ENCODE measurements at places on chromosomes 1 and 21.

DNA sequence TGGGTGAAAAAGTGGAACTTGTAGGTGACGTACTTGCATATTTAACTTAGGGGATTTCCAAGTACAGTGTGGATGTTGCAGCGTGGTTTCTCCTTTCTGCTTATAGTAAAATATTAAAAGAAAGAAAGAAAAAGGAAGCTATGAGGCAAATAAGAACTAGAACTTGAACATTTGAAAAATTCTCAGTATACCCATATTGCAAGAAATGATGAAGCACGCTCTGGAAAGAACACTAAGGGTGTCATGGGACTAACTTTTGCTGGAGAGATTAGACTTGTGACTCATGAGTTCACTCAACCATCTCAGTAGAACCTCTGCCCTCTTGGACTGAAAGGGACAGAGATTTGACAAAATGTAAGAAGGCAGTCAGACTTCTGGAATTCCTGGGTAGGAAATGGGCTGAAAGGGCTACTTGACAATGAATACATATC lies 704.5 kb upstream of the ADGRL4 start:
- DNase-seq, result no peak

DNA sequence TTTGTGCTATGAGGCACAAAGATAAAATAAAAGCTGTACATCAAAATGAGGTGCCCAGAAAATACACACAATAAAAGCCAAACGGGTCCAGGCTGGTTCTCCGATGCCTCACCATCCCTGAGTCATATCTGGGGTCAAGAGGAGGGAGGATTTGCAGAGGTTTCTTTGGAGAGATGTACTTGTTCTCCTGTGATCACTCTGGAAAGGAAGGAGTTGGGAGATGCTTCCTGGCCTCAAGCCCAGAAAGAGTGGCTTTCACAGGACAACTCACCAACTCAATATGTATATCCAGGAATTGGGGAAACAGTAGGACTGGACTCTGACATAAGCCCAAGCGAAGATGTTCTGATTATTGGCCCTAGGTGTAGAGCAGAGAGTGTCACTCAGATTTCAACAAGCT lies 51.9 kb downstream of the DIPK1A start:
- DNase-seq, result no peak

- no peak for DNase-seq
Observed at GRCh38 chr21:35652872-35653271, 407.5 kb downstream of the SETD4 start.

- DNase-seq, result no peak
Observed at GRCh38 chr1:230186874-230187273, 119.8 kb downstream of the GALNT2 start.

- no peak for DNase-seq
Observed at GRCh38 chr1:2014741-2015735, 4.1 kb upstream of the GABRD start.

- DNase-seq, result no peak
Observed at GRCh38 chr1:232162001-232162400, 467.9 kb downstream of the SIPA1L2 start.

- no peak for DNase-seq
Observed at GRCh38 chr1:91557039-91557690, 56.5 kb downstream of the CDC7 start.

DNA sequence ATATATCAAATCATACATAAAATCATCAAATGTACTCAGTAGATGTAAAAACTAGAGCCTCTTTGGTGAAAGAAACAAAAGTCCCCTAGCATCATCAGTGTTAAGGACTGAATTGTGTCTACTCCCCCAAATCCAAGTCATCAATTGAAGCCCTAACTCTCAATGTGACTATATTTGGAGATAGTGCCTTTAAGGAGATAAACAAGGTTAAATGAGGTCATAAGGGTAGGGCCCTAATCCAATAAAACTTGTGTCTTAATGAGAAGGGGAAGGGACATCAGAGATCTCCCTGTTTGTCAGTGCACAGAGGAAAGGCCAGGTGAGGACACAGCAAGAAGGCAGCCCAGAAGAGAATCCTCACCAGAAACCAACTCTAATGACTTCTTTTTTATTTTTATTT lies 33.5 kb downstream of the USP24 start:
- DNase-seq, result no peak

- no peak for DNase-seq
Observed at GRCh38 chr1:149844650-149845255, 54.6 kb upstream of the BOLA1 start.

DNA sequence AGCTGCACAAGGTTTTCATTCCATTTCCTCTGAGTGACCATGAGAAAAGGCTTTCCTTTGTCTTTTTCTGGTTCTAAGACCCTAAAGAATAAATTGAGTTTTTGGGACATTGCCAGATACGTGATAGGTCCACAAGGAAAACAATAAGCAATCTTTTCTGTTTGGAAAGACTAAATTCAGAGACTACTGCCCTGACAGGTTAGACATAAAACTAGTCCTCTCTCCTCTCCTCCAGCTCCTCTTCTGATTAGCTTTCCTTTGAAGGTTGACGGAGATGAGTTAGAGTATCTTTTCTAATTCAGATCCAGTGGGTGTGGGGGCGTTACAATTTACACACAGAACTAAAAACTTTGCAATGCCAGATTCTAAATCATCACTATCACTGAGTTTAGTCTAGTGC lies 57.8 kb upstream of the C1orf53 start:
- DNase-seq, result no peak

DNA sequence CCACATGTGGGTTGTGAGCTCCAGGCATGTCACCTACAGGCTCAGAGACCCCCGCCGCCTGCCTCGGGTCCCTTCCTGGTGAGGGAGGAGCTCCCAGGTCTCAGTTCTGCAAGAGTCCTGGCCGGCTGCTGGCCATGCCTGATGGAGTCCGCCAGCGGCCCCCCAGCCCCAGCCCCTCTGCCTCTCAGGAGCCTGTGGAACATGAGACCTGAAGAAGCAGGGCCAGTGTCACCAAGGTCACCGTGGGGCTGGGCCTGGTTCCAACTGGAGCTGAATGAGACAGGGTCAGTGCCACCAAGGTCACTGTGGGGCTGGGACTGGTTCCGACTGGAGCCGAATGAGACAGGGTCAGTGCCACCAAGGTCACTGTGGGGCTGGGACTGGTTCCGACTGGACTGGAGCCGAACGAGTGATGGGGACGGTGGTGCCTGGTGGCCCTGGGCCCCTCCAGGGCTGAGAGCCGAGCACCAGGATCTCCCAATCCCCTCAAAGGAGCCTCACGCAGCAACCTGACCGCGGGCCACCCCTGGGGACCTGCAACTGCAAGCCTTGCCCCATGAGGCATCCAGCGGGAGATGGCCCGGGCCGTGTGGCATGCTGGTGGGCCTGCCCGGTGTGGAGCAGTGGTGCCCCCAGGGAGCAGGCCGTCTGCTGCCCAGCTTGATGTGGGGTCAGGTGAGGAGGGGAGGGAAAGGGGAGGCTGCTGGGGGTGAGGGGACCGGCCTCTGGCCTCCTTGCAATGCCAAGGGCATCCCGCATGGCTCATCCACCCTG lies 14.5 kb upstream of the PTTG1IP start:
- DNase-seq, result no peak

DNA sequence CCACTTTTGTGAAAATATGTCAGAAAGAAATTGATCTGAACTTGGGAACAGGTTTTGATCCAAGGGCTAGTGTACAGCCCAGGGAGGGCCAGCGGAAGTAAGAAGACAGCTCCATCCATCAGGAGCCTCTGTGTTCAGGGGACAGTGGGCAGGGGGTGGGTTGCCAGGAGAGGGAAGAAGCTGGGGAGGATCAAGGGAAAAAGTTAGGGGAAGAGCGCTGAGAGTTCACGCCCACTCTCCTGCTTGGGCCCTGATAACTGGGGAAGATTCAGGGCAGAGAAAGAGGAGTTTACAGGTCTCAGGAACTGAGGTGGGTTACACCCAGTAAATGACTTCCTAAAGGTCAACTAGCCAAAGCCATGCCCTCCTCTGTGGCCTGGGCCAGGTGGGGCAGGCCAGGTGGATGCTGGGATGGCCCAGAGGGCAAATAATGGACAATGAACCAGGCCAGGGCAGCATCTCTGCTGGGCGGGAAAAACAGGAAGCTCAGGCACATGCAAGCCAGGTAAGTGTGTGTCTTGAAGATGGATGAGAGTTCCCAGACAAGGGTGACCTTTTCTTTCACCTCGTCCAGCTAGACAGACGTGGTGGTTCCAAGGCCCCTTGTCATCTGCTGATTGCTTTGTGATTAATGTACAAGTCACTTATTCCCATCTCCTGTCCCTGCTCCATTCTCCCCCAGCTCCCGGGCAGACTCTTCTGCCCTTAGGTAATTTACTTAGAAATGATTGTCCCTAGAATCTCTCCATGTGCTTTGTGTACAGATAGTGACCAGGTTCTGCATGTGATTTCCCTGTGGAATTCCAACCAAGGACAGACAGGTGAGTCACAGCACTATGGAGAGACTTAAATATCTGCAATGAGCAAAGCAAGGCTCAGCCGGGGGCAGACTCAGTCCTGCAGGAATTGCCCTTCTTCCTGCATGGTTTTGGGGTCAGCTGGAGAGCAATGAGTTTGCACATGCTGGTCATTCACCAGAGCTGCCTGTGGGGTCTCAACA lies 57.0 kb downstream of the MDM4 start:
- DNase-seq, result no peak

GRCh38 chr1:161083748-161084596 lies 5.4 kb downstream of the NECTIN4 start:
- DNase-seq, result no peak

DNA sequence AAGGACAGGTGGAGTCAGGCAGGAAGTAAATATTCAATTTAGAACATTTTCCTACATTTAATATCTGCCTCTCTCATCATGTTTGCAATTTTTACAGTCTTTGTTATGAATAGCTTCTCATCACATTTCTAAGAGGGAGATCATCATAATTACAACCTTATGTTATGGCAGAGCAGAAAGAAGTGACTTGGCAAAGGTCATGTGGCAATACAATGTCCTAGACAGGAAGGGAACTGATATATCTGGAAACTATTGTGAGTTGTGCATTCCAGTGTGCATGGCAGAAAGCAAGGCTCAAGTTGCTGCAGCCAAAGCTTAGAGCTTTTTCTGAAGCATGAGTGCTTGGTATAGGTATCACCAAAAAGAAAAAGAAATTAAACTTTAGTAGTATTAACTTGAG lies 43.8 kb upstream of the PRRX1 start:
- no peak for DNase-seq
